ENCODE measurements at places on chromosomes 6 and 20. TPM values are rescaled to one million over a fixed set of nuclear protein-coding genes. Genes with fewer than 3 reads are reported as not detected.

GRCh38 chr6:26319405-26320128 lies 45.4 kb upstream of the BTN3A2 start:
- no peak for DNase-seq
- no peak overlapping the region for H3K27ac ChIP-seq
- H3K27me3 ChIP-seq, result no peaks in the 10 kb centered on the region
- H3K4me3 ChIP-seq, result no peak overlapping the region

GRCh38 chr6:156193381-156193780 lies 583.8 kb upstream of the ARID1B start:
- H3K27me3 ChIP-seq, result no peaks in the 10 kb centered on the region
- no peak overlapping the region for H3K27ac ChIP-seq
- H3K4me1 ChIP-seq, result no peaks in the 10 kb centered on the region
- no peaks in the 10 kb centered on the region for H3K36me3 ChIP-seq

DNA sequence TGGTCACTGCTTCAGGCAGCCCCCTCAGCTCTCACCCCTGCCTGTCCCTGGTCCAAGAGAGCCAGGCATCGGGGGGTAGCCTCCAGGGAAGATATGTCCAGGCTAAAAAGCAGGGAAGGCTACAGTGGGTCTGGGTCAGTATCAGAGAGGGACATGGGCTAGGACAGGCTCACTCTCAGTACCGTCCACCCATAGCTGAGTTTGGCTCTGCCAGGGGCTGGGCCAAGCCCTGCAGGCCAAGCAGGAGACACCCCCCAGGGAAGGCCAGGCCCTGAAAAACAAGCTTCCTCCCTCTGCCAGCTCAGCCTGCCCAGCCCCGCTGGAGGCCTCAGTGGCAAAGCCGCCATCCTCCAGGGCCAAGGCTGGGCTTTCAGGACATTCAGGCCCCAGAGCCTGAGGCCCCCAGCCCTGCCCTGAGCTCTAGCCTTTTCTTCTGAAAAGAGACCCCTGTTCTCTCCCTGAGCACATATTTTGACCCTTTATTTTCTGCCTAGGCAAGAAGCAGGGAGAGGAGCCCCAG lies 28.6 kb upstream of the TGM2 start:
- no peaks in the 10 kb centered on the region for H3K36me3 ChIP-seq
- no peaks in the 10 kb centered on the region for H3K27me3 ChIP-seq
- no peak for DNase-seq
- H3K4me3 ChIP-seq, result no peak overlapping the region
- no peak overlapping the region for H3K27ac ChIP-seq

GRCh38 chr6:170311696-170312095 lies 5.1 kb downstream of the FAM120B start:
- H3K4me1 ChIP-seq, result peaks cover 24% of the 10 kb centered on the region
- DNase-seq, result no peak

- DNase-seq, result no peak
- no peaks in the 10 kb centered on the region for H3K36me3 ChIP-seq
- H3K27me3 ChIP-seq, result peaks cover 6% of the 10 kb centered on the region
- no peak overlapping the region for H3K4me3 ChIP-seq
These were observed 86.6 kb upstream of the RPS6KA2 start for GRCh38 chr6:166713434-166714186.

DNA sequence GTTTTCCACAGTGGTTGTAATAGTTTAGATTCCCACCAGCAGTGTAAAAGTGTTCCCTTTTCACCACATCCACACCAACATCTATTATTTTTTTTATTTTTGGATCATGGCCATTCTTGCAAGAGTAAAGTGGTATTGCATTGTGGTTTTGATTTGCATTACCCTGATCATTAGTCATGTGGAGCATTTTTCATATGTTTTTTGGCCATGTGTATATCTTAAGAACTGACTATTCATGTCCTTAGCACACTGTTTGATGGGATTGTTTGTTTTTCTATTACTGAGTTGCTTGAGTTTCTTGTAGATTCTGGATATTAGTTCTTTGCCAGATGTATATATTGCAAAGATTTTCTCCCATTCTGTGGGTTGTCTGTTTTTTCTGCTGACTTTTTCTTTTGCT lies 820.1 kb downstream of the TENT5A start:
- H3K36me3 ChIP-seq, result no peaks in the 10 kb centered on the region
- H3K27ac ChIP-seq, result no peak overlapping the region
- H3K27me3 ChIP-seq, result no peaks in the 10 kb centered on the region
- H3K4me1 ChIP-seq, result no peaks in the 10 kb centered on the region
- DNase-seq, result no peak
- no peak overlapping the region for H3K4me3 ChIP-seq

- no peak overlapping the region for H3K27ac ChIP-seq
- no peaks in the 10 kb centered on the region for H3K36me3 ChIP-seq
- peaks cover 28% of the 10 kb centered on the region for H3K4me1 ChIP-seq
- no peak overlapping the region for H3K4me3 ChIP-seq
- H3K27me3 ChIP-seq, result peaks cover 5% of the 10 kb centered on the region
These were observed 86.7 kb downstream of the MKKS start for GRCh38 chr20:10347086-10347880.

DNA sequence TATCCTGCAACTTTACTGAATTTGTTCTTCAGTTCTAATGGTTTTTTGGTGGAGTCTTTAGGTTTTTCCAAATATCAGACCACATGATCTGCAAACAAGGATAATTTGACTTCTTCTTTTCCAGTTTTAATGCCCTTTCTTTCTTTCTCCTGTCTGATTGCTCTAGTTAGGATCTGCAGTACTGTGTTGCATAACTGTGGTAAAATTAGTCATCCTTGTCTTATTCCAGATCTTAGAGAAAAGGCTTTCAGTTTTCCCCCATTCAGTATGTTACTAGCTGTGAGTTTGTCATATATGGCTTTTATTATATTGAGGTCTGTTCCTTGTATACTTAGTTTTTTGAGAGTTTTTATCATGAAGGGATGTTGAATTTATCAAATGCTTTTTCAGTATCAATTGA lies 4.3 kb downstream of the MICA start:
- peaks cover 38% of the 10 kb centered on the region for H3K4me1 ChIP-seq
- no peak overlapping the region for H3K4me3 ChIP-seq
- H3K27me3 ChIP-seq, result no peaks in the 10 kb centered on the region
- DNase-seq, result no peak

- peaks cover 18% of the 10 kb centered on the region for H3K4me1 ChIP-seq
- DNase-seq, result no peak
- peak overlapping the region; percentile 65 for H3K27ac ChIP-seq
- peaks cover 16% of the 10 kb centered on the region for H3K36me3 ChIP-seq
- no peaks in the 10 kb centered on the region for H3K27me3 ChIP-seq
- peak overlapping the region; percentile 87 for H3K4me3 ChIP-seq
These were observed 1.0 kb downstream of the MRPS26 start for GRCh38 chr20:3046677-3047462.

DNA sequence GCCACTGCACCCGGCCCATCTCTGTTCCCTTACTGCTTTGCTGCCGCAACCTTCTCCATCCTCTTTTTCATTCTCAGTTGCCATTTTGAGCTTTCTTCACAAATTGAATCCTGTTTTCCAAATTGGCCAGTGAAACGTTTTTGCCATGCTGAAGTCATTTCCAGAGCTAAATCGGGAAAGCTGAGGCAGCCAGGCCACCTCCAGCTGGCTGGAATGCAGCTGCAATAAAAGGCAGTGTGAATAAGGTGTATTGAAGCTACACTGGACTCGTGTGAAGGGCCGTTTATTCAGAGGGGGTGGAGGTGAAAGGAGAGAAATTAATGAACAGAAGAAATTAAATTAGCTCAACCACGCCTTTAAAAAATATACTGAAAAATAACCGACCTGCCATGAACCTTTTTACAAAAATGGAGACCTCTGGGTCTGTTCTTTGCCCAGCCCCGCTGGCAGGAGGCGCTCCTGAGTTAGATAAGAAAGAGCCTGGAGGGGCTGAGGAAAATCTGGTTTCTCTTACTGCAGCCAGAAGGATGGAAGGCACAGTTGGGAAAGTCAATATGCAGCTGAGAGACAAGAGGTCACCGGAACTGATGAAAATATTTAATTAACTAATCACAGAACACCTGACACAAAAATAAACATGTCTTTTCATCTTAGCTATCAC lies 283.9 kb downstream of the FOXC1 start:
- H3K36me3 ChIP-seq, result peaks cover 4% of the 10 kb centered on the region
- H3K27ac ChIP-seq, result no peak overlapping the region
- no peaks in the 10 kb centered on the region for H3K27me3 ChIP-seq
- H3K4me1 ChIP-seq, result peaks cover 8% of the 10 kb centered on the region

GRCh38 chr6:56951049-56951831 lies 3.7 kb upstream of the BEND6 start:
- H3K36me3 ChIP-seq, result peaks cover 9% of the 10 kb centered on the region
- H3K27ac ChIP-seq, result peak overlapping the region; percentile 64
- peaks cover 41% of the 10 kb centered on the region for H3K4me1 ChIP-seq
- H3K27me3 ChIP-seq, result no peaks in the 10 kb centered on the region
- no peak for DNase-seq
- H3K4me3 ChIP-seq, result peak overlapping the region; percentile 42

DNA sequence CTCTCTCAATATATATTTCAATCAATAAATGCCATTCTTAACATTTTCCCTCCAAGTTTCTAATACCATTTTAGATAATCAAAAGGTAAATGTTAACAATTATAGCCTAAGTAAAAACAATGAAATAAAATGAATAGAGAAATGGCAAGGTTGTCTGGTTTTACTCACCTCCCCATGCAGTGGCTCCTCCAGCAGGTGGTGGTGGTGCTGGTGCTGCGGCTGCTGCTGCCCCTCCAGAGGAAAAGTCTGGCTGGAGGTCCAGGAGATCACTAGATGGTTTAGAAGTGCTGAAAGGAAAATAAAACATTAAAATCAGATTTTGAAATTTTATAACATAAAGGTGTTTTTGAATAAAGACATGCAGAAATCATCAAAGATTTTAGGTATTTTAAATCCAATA lies 93.2 kb downstream of the PRSS35 start:
- H3K36me3 ChIP-seq, result no peaks in the 10 kb centered on the region
- no peak for DNase-seq
- peaks cover 45% of the 10 kb centered on the region for H3K27me3 ChIP-seq
- no peak overlapping the region for H3K4me3 ChIP-seq
- no peak overlapping the region for H3K27ac ChIP-seq

Gene HLA-G
- total RNA-seq, result 0.32 TPM

Gene BPIFB2
- not detected for total RNA-seq

Gene C6orf141
- total RNA-seq, result not detected

Gene EFCAB8
- total RNA-seq, result 0.97 TPM

Gene TOP1
- 51.1 TPM for total RNA-seq

Gene SALL4
- 1.8 TPM for total RNA-seq

Gene PACRG
- 1.2 TPM for total RNA-seq

All from osteocyte (in vitro differentiated cells).